AG04450 (cell line): ENCODE measurements at places on chromosomes 13 and 19. TPM values are rescaled to one million over a fixed set of nuclear protein-coding genes. Genes with fewer than 3 reads are reported as not detected.

Gene ZNF493
- polyA plus RNA-seq = 5.8 and 6.4 TPM in 2 replicates

Gene CDC34
- 34.0 and 54.0 TPM in 2 replicates for polyA plus RNA-seq

DNA sequence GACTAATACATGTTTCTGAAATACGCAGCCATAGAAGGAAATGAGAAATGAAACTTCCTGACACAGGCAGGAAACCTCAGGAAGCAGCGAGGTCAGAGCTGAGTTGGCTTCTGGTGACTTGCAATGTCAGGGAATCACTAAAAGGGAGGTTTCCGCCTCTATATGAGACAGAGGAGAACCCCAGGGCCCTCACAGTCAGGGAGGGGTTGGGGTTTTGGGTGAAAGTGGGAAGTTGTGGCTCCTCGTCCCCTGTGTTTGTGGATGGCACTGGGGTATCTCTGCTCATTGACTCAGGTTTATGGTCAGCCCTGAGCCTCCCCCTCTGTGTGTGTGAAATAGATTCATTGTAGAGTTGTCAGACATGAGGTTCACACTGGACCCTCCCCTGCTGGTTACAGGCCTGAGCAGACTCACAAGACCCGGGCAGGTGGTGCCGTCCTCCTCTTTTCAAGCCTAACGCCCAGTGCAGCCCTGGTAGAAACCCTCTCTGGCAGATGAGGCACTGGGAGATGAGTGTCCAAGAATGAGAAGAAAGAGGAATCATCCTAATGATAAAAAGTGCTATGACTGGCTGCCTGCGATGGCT lies 5.5 kb upstream of the LILRA6 start:
- no peak for DNase-seq

- DNase-seq = no peak
Observed at GRCh38 chr13:32134241-32135055, 102.9 kb downstream of the FRY start.

DNA sequence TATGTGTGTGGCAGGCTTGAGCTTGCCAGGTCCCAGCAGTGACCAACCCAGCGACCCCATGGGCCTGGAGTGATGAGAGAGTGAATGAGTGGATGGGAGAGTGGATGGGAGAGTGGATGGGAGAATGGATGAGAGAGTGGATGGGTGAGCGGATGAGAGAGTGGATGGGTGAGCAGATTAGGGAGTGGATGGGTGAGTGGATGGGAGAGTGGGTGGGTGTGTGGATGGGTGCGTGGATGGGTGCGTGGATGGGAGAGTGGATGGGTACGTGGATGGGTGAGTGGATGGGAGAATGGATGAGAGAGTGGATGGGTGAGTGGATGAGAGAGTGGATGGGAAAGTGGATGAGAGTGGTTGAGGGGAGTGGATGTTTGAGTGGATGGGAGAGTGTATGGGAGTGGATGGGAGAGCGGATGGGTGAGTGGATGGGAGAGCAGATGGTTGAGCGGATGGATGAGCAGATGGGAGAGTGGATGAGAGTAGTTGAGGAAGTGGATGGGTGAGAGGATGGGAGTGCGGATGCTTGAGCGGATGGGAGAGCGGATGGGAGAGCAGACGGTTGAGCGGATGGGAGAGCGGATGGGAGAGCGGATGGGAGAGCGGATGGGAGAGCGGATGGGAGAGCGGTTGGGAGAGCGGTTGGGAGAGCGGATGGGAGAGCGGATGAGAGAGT lies 10.3 kb upstream of the TEKTIP1 start:
- no peak for DNase-seq

DNA sequence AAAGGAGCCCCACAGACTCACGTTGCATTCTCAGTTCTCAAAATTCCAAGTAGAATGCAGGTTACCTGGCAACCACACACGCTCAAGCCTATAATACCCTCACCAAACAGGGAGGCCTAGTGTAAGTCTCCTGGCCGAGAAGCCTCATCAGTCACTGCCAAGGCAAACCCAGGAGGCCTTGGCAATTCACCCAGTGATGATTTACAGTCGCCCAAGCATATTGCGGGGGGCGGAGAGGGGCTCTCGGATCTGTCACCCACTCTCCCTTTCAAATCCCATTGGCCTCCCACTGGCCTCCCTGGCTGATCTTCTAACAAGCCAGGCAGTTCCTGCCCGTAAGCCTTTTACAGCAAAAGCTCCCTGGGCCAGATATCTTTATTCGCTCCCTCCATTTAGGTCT lies 1.1 kb downstream of the AKAP8L start:
- no peak for DNase-seq

DNA sequence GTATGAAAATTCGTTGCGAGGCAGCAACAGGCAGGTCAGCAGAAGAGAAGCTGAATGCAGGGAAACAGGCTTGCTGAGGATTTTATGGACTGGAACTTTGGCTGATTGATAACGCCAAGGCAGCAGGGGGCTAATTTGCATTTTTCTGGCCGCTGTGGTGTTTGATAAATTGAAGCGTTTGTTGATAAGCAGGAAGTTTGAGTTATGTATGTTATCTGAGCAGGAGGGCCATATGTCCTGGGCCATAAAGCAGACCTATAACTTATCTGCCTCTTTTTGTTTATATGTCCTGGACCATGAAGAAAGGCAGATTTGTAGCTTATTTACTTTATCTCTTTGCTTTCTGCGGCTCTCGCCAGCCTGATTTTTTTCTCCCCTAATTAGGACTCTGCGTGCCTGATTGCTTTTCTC lies 65.9 kb downstream of the ZNF627 start:
- DNase-seq = no peak

DNA sequence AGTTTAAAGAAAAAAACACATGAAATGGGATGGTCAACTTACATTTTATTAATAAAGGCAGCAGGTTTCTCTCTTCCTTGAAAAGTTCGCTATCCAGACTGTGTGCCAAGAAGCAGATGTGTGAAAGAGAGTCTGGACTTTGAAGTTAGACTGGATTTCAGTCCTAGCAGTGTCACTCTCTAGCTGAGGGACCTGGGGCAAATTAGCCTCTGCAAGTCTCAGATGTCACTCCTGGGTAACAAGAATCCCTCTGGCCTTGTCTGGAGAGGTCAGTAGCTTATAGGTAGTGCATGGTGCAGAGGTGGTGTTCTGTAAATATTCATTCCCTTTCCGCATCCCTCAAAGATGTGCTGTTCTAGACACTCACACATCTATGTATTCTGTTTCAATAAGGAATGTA lies 187.6 kb upstream of the RNF113B start:
- no peak for DNase-seq

DNA sequence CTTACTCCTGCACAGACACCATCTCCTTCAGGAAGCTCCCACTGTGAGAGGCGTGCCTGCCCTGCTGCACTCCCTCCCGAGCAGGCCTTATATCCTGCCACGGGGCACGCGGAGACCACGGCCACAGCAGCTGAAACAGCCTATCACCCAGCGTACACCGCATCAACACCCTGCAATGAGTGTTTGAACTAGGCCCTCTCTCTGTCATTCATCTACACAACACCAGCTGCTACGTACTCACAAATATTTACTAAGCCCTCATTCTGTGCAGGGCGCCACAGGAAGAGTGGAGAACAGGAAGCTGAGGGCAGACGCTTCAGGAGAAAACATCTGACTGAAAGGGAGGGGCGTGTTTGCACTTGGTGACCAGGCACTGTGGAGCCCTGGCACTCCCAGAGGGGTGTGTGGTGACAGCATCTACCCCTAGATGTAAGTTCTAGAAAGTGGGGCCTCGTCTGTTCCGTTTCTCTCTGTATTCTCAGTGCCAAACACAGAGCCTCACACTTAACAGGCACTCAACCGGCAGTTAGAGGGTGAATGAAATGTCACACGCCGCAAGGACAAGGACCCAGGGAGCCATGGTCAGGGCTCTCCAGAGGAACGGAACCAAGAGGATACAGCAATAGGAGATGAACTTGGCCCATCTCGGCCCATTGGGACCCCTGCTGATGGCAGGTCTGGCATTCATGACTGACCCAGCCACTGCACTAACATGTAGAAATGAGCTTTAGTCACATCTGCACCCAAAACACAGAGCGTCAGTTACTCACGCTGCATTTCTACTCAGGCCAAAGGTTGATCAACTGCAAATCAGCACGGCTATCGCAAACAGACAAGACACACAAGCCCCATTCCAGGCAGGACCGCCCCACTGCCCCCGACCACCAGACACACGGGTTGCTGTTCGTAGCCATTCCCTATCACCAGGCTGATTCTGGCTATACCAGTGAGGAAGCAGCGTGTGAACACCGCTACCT lies 15.7 kb downstream of the RANBP3 start:
- DNase-seq = no peak

GRCh38 chr19:34230820-34231219 lies 23.5 kb upstream of the GARRE1 start:
- DNase-seq = no peak

DNA sequence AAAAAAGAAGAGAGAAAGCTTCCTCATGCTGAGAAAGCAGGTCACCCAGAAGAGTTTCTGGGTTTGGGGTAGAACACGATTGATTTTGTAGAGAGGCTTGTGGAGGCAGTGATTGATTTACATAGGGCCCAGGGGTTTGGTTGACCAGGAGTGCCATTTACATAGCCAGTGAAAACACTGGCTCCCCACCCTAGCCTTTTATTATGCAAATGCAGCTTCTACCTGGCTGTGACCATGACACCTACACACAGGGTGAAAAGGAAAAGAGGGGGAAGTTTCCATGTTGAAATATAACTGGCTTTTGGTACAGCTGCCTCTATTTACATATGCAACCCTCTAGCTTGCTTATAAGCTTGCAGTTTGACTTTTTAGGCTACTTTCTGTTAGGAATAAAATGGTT lies 62.0 kb downstream of the ZNF100 start:
- DNase-seq = no peak

DNA sequence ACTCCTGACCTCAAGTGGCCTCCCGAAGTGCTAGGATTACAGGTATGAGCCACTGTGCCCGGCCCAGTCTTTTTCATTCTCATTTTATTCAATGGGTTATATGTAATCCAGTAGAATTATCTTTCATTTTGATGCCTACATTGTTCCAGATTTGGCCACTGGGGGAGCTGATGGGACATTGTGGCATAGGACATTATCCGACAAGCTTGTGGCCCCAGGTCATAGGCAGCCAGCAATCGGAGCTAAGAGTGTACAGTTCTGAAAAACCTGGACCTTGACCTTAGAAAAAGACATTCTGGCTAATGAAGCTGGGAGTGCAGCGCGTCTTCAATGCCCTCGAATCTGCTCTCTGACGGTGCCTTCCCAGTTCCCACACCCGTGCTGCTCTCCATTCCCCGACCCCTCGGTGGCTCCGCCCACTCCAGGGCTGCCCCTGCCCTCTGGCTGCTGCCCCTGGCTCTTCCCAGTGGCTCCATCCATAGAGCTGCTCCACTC lies 108.7 kb downstream of the TEX29 start:
- no peak for DNase-seq

GRCh38 chr13:64723724-64724123 lies 2506.4 kb downstream of the PCDH9 start:
- DNase-seq = peak; percentile 74
